ENCODE measurements at places on chromosomes 5 and 9. TPM values are rescaled to one million over a fixed set of nuclear protein-coding genes. Genes with fewer than 3 reads are reported as not detected.

The C5orf63 gene
- 2.4 TPM for total RNA-seq

The BAAT gene
- 0.07 TPM for total RNA-seq

The FAM200C gene
- total RNA-seq = 7.2 TPM

The NMUR2 gene
- total RNA-seq = not detected

The SPTAN1 gene
- 359 TPM for total RNA-seq

Measured in smooth muscle cell of the pulmonary artery (primary cell).